ENCODE measurements at places on chromosomes 6 and 20.

DNA sequence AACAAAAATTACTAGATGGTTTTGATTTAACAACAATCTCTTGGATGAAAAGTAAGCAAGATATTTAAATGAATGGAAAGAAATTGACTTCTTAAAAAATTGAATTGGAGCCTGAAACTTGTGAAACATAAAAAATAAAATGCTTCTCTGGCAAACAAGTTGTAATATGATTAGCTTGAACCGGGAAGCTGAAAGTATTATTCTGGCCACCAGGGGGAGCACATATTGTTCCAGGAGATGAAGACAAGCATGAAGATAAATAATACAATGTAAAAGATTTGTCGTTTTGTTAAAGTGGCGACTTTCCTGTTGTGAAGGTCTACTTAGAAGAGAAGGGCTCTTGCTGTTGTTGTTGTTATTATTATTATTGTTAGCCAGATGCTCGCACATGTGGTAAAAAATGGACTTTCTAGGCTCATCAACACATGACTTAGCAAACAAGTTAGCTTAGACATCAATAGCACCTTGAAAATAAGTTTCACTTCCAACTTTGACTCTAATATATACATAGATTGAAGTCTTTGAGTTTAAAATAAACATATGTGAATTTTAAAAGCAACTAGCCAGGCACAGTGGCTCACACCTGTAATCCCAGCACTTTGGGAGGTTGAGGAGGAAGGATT lies 14.2 kb downstream of the PAX1 start:
- DNase-seq = peak; percentile 40

GRCh38 chr6:105588123-105588710 lies 185.3 kb upstream of the PREP start:
- no peak for DNase-seq

- DNase-seq = no peak
Observed at GRCh38 chr6:84976526-84977362, 212.3 kb upstream of the TBX18 start.

- no peak for DNase-seq
Observed at GRCh38 chr6:152981219-152981618, 1.6 kb downstream of the FBXO5 start.

DNA sequence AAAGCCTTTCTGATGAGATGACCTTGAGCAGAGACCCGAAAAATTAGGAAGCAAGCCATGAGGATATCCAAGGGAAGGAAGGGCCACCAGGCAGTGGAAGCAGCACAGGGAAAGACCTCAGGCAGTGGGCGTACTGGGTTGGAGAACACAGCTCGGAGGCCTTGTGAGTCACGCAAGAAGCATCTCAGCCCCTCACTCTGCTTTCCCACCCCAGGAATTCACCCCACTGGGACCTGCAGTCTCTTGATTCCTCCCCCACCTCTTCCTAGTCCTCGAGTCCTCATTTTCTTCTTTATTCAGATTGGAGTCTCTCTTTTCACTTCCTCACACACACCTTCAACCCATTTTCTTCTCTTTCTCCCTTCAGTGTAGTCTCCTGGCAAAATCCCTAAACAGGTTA lies 27.0 kb downstream of the RPRD1B start:
- no peak for DNase-seq

GRCh38 chr6:1379017-1379787 lies 10.2 kb upstream of the FOXF2 start:
- DNase-seq = no peak

DNA sequence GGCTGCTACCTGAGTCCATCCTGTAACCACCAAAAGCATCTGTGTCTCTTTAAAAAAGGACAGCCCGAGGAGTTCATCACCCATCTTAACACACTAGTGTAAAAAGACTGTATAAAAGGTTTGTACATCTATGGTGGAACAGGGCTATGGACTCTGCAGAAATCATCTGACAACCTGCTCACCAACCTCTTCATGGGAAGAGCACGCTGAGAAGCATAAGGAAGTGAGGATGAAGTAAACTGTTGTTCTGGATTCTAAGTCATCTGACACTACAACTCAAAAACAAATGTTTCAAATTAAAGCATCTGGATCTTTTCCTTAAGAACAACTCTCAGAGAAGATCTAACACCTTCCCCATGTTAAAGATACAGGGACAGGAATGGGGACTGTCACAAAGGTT lies 5.4 kb downstream of the IFNGR1 start:
- no peak for DNase-seq

DNA sequence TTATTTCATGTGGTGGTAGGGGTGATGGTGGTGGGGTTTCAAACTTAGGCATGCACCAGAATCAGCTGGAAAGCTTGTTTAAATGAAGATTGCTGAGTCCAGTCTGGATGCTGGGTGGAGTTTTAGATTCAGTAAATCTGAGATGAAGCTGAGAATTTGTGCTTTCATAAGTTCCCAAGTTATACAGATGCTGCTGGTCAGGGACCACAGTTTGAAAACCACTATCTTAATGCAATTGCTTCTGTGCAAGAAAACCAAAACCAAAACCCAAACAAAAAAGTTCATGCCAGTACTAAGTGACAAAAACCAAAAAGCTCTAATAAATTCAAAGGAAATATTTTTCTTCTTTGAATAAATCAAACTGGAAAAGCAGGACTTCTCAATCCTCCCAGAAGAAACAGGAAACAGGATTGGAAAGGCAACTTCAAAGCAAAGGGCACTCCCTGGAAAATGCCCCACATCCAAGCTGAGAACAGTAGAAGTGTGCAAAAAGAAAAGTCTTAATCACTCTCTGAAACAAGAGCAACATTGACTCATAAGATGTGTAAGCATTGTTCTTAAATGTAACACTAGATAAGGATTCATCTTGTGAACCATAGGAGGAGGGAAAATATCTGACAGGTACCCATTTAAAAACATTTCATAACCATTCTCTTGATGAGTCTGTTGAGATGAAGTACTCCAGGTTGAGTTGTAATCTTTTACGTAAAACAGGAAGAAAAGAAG lies 481.5 kb upstream of the HSF2 start:
- no peak for DNase-seq

DNA sequence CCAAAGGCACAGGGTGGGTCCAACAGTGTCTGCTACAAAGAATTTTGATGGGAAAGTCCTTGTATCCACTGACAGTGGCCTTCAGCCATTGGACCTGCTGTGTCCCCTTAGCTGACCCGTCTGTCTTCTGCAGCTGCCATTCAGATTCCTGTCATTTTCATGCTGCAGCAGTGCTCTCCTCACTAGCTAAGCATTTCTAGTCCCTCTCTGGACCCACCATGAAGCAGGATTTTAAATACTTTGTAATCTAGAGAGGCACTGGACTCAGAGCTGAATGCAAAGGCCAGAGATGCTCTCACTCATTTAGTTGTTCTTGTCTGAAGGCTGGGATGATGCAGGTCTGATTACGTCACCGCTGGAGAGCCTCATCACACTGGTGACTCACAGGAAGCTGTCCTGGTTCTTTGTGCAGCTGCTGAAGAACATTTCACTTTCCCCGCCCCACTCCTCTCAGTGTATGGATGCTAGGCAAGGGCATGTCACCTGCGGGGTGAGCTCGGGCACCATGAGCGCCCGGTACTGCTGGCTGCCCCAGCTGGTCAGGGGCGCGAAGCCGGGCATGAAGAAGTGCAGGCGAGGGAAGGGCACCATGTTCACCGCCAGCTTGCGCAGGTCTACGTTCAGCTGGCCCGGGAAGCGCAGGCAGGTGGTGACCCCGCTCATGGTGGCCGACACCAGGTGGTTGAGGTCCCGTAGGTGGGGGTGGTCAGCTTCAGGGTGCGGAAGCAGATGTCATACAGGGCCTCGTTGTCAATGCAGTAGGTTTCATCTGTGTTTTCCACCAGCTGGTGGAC lies 19.4 kb upstream of the TUBB2A start:
- peak; percentile 52 for DNase-seq

GRCh38 chr6:135707426-135707825 lies 144.1 kb upstream of the PDE7B start:
- no peak for DNase-seq
